ENCODE measurements at places on chromosomes 5 and 9. TPM values are rescaled to one million over a fixed set of nuclear protein-coding genes. Genes with fewer than 3 reads are reported as not detected.

GRCh38 chr5:134586866-134587524 is 45.6 kb downstream of the SAR1B start:
- H3K36me3 ChIP-seq = no peaks in the 10 kb centered on the region
- peaks cover 21% of the 10 kb centered on the region for H3K4me1 ChIP-seq
- H3K27me3 ChIP-seq = no peaks in the 10 kb centered on the region
- peak overlapping the region; percentile 33 for H3K27ac ChIP-seq

- H3K36me3 ChIP-seq = no peaks in the 10 kb centered on the region
- H3K4me1 ChIP-seq = peaks cover 25% of the 10 kb centered on the region
- H3K4me3 ChIP-seq = no peak overlapping the region
- DNase-seq = no peak
These were observed 3.5 kb upstream of the SPTAN1 start for GRCh38 chr9:128548876-128549275.

- H3K27ac ChIP-seq = no peak overlapping the region
- no peak overlapping the region for H3K4me3 ChIP-seq
- H3K27me3 ChIP-seq = no peaks in the 10 kb centered on the region
These were observed 131.4 kb downstream of the COMMD10 start for GRCh38 chr5:116216246-116216645.

DNA sequence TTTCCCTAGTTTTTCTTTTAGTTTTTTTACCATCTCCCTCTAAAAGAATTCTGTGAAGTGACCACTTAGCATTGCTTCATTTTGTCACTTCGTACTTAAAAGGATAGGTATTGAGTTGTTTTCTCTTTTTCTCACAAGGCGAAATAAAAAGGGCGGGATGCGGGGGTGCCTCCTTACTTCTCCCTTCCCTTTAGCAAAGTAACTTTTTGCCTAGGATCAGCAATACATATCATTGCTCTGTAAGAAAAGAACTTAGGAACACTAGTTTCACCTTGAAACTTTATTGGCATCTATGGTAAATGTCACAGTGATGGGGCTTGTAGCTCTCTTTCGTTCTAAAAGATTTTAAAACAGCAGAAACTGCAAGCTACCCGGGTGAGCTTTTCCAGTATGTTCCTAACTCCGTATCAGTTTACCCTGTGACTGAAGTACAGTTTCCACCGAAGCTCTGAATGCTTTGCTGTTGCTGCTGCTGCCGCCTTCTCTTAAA is 4.1 kb downstream of the PRDM6 start:
- H3K4me1 ChIP-seq = peaks cover 24% of the 10 kb centered on the region
- H3K4me3 ChIP-seq = no peak overlapping the region
- no peak overlapping the region for H3K27ac ChIP-seq
- DNase-seq = no peak
- no peaks in the 10 kb centered on the region for H3K36me3 ChIP-seq
- H3K27me3 ChIP-seq = peaks cover 55% of the 10 kb centered on the region

DNA sequence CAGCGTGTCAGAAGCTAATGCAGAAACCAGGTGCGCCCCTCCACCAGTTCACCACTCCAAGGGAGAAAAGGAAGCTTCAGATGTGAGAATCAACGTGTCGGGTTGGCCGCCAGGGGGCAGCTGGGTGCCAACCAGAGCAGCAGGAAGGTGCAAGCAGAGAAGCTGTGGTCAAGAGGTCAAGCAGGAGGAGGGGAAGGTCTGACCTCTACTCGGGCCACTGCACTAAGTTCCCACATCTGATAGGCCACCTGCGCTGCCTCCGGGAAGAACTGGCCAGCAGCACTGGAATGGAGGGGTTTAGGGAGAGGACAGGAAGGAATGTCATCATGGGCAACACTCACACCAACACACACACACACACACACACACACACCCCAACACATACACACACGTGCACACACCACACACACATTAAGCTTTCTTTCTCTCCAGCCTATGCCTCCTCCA is 31.4 kb downstream of the ANXA6 start:
- H3K36me3 ChIP-seq = peaks cover 54% of the 10 kb centered on the region
- no peaks in the 10 kb centered on the region for H3K27me3 ChIP-seq
- H3K27ac ChIP-seq = no peak overlapping the region
- DNase-seq = peak; percentile 69
- no peak overlapping the region for H3K4me3 ChIP-seq

GRCh38 chr9:128114326-128115186 is 13.0 kb downstream of the PTGES2 start:
- H3K4me3 ChIP-seq = no peak overlapping the region
- H3K27ac ChIP-seq = no peak overlapping the region
- no peaks in the 10 kb centered on the region for H3K36me3 ChIP-seq
- DNase-seq = peak; percentile 1

DNA sequence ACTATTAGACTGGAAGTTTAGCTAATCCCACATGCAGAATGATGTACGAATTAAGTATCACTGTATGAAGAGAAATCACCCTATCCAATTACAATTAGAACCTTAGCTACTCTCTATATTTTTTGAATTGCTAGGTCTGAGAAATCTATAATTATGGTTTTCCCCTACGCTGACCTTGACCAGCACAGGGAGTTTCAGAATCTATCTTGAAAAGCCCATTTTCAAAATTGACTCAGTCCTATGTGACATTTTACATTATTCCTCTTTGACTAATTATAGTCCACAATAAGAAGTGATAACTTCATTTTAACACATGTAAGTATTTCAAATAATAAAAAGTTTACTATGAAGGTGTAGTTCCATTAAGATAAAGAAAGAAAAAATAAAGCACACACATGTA is 21.5 kb downstream of the NUDT12 start:
- no peaks in the 10 kb centered on the region for H3K36me3 ChIP-seq
- H3K27ac ChIP-seq = no peak overlapping the region
- H3K4me1 ChIP-seq = no peaks in the 10 kb centered on the region
- no peak for DNase-seq
- H3K4me3 ChIP-seq = no peak overlapping the region

GRCh38 chr9:90309809-90310520 is 332.7 kb downstream of the DIRAS2 start:
- no peak overlapping the region for H3K27ac ChIP-seq
- no peaks in the 10 kb centered on the region for H3K27me3 ChIP-seq
- H3K4me1 ChIP-seq = no peaks in the 10 kb centered on the region
- H3K36me3 ChIP-seq = no peaks in the 10 kb centered on the region
- no peak overlapping the region for H3K4me3 ChIP-seq
- no peak for DNase-seq

GRCh38 chr5:122770477-122770876 is 4.4 kb upstream of the SNX2 start:
- no peak overlapping the region for H3K4me3 ChIP-seq
- no peak for DNase-seq
- H3K4me1 ChIP-seq = no peaks in the 10 kb centered on the region

- no peak overlapping the region for H3K27ac ChIP-seq
- H3K36me3 ChIP-seq = no peaks in the 10 kb centered on the region
- DNase-seq = no peak
- no peaks in the 10 kb centered on the region for H3K4me1 ChIP-seq
These were observed 933.6 kb downstream of the CDH12 start for GRCh38 chr5:21919414-21920022.

DNA sequence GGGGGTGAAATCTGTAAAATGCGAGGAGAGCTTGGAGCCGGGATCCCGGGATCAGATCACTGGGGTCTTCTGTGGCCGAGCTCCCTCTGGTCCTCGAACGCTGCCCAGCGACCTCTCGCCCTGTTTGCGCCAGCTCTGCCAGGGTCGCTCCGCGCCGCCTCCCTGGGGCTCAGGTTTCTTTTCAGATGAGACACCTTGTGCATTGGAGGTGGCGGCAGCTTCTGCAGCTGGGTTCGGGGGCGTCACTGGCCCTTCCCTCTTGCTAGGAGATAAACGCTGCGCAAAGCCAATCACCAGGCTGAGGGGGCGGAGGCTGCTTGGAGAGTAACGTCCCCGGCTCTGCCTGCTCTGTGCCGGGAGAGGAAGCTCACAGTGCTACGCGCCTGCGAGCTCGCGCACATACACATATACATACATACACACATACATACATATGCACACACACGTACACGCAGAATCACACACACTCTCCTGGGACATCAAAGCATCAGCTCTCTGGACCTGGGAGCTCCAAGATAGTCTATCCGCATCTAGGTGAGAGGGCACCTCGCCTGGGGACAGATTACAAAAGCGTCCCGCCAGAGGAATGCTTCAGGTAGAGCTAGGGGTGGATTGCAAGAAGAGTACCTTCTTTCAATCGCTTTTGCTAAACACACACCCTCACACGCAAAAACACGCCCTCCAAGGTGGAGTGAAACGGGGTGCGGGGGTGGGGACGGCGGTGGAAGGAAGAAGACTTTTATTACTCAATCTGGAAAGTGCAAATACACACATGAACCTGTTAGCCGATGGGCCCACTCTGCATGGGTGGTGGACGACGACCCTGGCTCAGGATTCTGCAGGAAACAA is at the start of gene ST8SIA4:
TSS of gene ST8SIA4 (minus strand) at position 244 of the 849 bp plus-strand sequence. CDS start 327 bp downstream, outside the sequence.
- peak within 1 kb of the TSS; percentile 67 for H3K27ac ChIP-seq
- H3K4me3 ChIP-seq = peak within 1 kb of the TSS; percentile 21
- H3K4me1 ChIP-seq = peaks cover 7% of the 10 kb centered on the region
- DNase-seq = peak; percentile 55

DNA sequence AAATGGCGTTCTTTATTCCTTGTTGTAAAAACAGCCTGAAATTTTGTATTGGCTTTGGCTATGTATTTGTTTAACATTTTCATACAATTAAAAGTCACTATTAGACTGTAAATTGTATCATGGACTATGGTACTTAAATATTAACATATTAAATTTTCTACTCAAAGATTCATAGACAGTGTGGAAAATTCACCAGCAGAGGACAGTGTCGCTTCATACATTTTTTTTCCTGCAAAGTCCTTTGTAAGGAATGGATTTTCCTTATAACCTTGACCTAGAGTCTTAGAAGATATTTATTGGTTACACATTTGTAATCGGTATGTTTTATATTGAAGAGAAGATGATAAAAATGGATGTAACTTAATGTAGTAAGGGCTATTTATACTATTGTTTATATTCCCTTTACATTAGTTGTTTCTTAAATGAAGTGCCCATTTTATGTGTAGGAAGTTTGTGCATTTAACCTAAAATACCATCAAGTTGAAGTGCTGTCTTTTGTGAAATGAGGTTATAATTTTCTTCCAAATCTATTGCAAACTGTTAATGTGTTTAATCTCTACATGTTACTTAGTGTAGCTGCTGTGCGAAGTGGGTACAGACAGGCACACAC is 150.1 kb downstream of the KDM4C start:
- H3K27ac ChIP-seq = no peak overlapping the region
- peaks cover 5% of the 10 kb centered on the region for H3K4me1 ChIP-seq
- no peak for DNase-seq
- no peaks in the 10 kb centered on the region for H3K27me3 ChIP-seq
- H3K4me3 ChIP-seq = no peak overlapping the region
- H3K36me3 ChIP-seq = no peaks in the 10 kb centered on the region

- DNase-seq = no peak
- H3K27me3 ChIP-seq = no peaks in the 10 kb centered on the region
- peaks cover 44% of the 10 kb centered on the region for H3K4me1 ChIP-seq
- H3K36me3 ChIP-seq = no peaks in the 10 kb centered on the region
These were observed 15.1 kb upstream of the LCP2 start for GRCh38 chr5:170312666-170313065.

INSL6 gene
- not detected for total RNA-seq

DNA sequence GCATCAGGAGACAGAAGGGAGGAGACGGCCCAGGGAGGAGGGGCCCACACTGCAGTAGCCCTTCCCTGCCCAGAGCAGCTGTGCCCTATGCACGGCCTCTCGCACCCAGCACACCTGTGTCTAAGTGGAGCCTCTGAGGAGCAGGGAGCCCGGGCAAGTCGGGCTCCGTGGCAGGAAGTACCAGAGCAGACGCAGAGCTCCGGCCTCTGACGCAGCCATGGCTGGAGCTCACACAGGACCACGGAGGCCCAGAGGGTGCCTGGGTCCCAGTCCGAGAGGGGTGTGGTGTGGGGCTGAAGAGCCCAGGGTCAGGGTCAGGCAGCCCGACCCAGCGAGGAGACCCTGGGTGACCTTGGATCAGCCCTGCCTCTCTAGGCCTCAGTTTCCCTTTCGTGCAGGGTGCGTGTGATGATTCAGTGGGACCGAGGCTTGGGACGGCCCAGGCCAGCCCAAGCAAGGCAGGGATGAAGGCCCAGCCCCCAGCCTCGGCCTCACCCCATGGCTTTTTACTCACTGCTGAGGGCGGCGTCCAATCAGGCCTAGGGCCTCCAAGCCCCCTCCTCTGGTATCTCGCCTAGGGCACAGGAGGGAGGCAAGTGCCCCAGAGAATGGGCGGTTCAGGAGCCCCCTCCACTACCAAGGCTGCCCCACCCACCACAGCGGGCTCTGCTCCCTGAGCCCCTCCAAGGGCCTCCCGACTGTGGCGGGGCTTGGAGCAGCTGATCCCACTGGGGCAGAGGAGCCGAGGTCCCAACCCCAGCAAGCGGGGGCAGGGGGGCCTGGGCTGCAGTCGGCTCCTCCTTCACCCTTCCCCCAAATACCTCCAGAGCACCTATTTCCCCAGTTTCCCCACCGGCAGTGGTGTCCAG is 4.3 kb upstream of the AGPAT2 start:
- H3K36me3 ChIP-seq = no peaks in the 10 kb centered on the region
- H3K4me3 ChIP-seq = no peak overlapping the region

CATSPER3 gene
- total RNA-seq = not detected

GRCh38 chr9:114930056-114930812 is at the start of gene TNFSF8:
TSS of gene TNFSF8 (minus strand) at chr9:114930591. CDS start at chr9:114930303, 288 bp downstream.
- no peaks in the 10 kb centered on the region for H3K36me3 ChIP-seq
- DNase-seq = no peak
- no peaks in the 10 kb centered on the region for H3K27me3 ChIP-seq
- H3K4me1 ChIP-seq = peaks cover 14% of the 10 kb centered on the region
- H3K4me3 ChIP-seq = no peak within 1 kb of the TSS
- no peak within 1 kb of the TSS for H3K27ac ChIP-seq

DNA sequence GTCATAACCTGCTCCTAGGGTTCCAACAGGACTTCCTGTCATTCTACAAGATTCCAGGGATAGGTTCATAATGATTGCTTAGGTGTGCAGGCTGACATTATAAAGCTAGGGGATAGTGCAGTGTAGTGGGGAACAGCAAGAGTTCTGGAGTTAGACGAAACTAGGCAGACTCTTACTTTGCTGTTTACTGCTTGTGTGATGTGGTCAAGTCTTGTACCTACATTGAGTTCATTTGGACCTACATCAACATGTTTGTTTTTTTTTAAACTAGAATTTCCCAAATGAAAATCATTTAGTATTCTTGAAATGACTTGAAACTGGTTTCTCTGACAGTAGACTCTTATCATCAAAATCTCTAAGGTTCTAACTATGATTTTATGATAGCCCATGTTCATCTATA is 21.2 kb upstream of the CCNH start:
- DNase-seq = no peak
- H3K36me3 ChIP-seq = no peaks in the 10 kb centered on the region
- no peaks in the 10 kb centered on the region for H3K27me3 ChIP-seq
- no peaks in the 10 kb centered on the region for H3K4me1 ChIP-seq

NPDC1 gene
- 41.4 TPM for total RNA-seq

IL9 gene
- not detected for total RNA-seq

DNA sequence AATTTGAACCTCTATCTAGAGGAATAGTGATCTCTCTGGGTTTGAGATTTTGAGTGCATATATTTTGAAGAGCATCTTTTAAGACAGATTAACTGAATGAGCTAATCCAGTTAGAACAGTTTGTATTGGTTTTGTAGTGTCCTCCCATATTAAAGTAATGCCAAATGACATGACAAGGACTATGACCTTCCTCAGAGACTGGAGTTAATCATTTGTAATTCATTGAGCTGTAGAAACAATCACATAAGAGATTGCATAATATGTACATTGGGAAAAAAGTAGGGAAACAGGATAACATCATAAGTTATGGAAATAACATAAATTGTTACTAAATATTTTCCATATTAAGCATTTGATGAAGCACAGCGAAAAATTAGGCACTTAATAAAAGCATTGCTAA is 45.8 kb upstream of the PRDM9 start:
- H3K4me1 ChIP-seq = no peaks in the 10 kb centered on the region
- no peak for DNase-seq
- no peak overlapping the region for H3K4me3 ChIP-seq
- no peak overlapping the region for H3K27ac ChIP-seq

All from thyroid gland (tissue), 4 donors.